ENCODE measurements at places on chromosomes 13 and 19.
A peak's percentile ranks its signal among the peaks of the same experiment; 100 is the strongest.

DNA sequence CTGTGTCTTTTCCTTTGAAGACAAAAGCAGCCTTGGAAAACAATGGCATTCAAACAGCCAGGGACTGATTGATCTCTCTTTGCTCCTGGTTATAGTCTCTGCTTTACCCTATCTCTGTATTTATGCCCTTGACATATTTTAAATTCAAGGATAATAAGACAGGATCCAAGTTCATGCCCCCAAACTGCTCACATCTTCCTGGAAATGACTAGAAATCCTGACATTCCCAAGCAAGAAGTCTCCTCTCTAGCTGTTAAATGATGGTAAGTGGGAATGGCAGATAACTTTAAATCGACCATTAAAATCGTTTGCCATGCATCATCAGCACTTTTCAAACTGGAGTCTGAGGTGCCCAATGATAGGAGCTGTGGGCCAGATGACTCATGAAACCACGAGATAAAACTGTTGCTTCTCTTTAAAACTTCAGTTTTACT lies 435.6 kb downstream of the FOXO1 start:
- no peak for DNase-seq

DNA sequence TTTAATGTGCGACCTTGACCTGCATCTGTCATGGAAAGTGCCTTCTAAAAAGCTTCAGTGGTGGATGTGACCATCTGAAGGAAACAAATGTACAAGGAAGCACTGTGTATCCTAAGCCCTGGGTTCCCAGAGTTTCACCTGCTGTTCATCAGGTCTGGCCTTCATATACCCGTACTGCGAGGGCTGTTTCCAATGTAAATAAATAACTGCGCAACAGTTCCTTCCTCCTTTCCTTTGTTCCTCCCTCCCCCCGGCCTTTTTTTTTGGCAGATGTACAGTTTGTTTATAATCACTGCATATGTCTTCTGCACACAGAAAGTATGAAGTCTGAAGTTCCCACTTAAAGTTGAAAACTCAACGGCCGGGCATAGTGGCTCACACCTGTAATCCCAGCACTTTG lies 5.2 kb downstream of the FAAP24 start:
- no peak for DNase-seq

DNA sequence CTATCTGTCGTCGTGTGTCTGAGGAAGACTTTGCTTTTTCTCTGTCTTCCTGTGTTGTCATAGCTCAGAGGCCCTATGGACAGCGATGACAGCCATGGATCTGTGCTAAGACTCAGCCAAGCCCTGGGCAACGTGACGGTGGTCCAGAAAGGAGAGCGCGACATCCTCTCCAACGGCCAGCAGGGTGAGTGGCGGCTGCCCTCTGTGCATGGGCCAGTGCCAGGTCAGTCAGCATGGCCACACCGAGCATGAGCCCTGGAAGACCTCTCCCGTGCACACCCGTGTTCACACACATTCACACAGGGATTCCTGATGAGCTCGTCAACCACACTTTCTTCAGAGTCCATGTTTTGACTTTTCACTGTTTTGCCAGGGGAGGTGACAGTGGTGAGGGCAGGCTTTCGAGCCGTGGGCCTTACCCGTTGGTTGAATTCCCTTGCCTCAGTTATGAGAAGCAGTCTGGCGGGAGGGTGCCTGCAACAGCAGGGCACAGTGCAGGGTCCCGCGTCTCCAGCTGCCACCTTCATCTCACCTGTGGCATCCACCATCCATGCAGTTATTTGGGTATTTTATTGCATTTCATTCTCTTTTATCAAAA lies 20.2 kb downstream of the NAXD start:
- DNase-seq: no peak

- no peak for DNase-seq
These were observed 1786.8 kb downstream of the SLITRK5 start for GRCh38 chr13:89457977-89458376.

- DNase-seq: no peak
These were observed 925.3 kb downstream of the SLITRK6 start for GRCh38 chr13:84873951-84874350.

GRCh38 chr13:44276061-44276460 lies 97.6 kb upstream of the SERP2 start:
- no peak for DNase-seq

GRCh38 chr13:52743988-52744387 lies 4.4 kb upstream of the CNMD start:
- DNase-seq: no peak

DNA sequence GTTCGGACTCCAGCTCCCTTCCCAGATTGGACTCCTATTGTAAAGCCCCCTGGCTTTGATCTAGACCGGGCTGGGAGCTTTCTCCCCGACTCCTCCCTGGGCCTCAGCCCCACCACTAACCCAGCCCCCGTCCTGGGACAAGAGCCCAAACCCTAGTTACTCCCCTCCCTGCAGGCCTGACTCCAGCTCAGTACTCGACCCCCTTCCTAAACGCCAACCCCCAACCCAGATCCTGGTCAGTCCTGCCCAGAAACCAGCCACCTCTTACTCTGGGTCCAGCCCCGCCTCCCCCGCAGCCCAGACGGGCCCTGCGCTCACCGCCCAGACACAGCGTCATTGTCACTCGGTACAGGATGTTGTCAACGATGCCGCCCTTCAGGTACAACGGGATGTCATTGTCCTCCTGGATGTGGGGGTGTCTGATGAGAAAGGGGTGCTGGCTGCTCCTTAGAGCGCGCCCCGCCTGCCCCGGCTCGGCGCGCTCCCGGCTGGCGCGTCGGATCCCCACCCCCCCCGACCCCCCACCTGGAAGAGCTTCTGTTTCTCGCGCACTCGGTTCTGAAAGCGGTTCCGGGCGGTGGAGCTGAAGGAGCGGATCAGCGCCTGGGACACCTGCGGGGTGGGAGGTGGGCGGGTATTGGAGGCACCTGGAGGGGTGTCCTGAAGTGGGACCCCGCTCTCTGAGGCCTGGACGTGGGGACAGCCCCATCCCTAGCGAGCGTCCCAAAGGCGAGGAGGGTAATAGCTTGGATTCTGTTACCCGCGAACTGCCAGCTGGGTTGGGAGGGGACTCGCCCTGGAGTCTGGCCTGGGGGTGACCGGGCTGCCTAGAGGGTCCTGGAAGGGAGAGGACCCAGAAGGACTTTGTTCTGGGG lies 866 bp downstream of the COX7A1 start:
- DNase-seq: no peak

GRCh38 chr13:95494082-95494681 lies 58.3 kb upstream of the CLDN10 start:
- peak; percentile 52 for DNase-seq

DNA sequence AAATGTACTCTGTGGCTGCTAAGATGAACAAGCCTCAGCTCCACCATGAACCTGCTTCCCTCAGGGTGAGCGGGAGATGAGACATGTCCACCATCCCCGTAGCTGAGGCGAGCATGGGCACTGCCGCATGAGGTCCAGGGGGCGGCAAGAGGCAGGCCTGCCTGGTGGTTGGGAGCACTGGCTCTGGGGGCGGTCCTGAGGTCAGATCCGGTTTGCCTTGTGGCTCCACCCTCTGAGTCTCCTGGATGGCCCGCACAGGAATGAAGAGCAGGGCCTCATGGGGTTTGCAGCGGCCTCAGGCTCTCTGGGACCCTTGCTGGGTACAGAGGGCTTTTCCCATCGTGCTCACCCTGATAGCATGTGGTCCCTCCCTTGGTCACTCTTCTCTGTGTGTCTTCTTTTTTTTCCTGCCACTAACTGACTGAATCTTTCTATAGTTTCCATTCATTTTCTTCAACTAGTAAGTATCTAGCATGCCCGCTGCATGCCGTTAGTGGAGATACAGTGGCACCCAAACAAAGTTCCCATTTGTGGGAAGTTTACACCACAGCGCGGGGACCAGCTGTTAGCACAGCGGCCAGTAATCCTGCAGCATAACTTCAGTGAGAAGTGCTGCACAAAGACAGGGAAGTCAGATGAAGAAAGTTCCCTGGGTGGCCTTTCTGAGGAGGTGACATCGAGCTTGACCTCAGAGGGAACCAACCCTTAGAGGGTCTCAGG lies 37.3 kb downstream of the CAPN12 start:
- DNase-seq: no peak

DNA sequence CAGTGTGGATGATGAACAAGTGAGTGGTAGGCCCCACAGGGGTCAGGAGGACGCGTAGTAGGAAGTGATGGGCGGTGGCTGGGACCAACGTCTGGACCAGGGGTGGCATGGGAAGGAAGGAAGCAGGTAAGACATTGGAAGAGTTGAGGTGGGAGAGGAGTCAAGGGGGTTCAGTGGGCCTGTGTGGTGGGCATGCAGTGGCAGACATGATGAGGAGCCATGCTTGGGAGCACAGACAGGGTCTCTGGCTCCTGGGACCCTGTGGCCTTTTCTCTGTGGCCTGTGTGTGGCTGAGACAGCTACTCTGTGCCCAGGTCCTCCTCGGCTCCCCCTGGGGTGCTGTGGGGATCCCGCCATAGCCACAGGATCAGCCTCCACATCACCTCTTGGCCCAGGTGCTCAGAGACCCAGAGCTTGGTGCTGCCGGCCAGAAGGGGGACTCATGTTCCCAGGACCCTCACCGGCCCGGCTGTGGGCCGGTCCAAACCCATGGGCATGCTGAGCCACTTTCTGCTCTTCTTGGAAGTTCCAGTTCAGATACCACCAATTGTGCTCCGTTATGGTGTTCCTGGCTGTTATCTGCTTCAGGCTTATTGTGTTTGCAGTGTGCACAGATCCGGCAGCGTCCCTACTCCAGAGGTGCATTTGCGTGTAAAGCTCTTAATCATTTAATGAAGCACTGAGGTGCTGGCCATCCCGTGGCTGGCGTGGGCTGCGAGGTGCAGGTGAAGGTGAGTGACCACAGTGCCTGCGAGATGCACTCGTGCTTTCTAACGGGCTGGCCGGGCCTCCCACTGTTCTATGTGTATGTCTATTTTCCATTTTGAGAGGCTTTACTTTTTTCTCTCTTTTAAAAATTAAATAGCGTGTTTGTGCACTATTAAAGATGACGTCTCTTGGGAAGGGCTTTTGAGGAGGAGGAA lies 147.9 kb downstream of the TEX29 start:
- DNase-seq: no peak

DNA sequence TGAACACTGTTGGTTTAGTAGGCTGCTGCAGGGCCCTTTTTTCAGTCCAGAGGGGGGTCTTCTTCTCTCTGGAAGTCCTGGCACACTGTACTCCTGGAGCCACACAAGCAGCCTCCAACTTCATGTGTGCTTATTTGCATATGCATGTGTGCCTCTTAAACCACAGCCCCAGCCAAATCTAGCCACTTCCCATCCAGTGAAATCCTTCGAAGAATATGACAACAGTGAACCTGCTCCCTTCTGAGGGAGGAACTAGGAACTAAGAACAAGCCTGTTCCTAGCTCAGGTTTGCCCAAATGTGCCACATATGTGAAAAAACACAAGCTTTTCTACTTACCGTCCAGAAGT lies 348.5 kb downstream of the FOXO1 start:
- no peak for DNase-seq

GRCh38 chr19:19655051-19655594 lies 8.4 kb downstream of the ATP13A1 start:
- DNase-seq: no peak

GRCh38 chr19:18428173-18428786 lies 9.1 kb downstream of the SSBP4 start:
- no peak for DNase-seq

DNA sequence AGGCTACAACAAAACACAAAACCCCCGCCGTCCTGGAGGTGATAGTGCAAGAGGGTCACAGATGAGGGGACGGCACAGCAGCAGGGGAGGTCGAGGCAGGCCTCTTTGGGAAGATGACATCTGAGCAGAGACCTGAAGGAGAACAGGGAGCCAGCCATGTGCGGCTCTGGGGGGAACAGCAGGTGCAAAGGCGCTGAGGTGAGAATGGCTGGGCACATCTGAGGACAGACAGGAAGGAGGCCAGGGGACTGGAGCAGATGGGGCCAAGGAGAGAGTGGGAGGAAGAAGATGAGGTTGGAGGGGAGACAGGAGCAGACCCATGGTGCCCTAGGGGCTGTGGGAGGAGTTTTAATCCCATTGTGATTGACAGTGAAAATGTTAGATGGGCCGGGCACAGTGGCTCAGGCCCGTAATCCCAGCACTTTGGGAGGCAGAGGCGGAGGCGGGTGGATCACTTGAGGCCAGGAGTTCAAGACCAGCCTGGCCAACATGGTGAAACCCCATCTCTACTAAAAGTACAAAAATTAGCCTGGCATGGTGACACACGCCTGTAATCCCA lies 1.8 kb upstream of the CKM start:
- DNase-seq: no peak

DNA sequence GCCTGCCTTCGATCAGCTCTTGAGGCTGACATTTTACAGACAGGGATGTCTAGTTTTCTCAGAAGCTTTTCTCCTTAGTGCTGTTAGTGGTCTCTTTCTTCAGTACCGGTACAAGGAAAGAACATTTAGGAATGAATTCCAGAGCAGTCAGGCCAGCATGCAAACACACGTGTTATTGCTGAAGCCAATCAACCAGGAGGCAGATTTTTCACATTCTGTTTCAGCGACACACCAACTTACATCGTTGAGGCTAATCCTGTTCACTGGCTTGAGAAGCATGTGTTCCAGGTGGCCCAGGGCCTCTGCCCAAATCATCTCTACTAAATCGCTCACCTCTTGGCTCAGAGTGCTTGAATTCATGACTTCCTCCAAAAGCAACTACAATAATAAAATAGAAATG lies 19.2 kb downstream of the PARP4 start:
- DNase-seq: no peak

DNA sequence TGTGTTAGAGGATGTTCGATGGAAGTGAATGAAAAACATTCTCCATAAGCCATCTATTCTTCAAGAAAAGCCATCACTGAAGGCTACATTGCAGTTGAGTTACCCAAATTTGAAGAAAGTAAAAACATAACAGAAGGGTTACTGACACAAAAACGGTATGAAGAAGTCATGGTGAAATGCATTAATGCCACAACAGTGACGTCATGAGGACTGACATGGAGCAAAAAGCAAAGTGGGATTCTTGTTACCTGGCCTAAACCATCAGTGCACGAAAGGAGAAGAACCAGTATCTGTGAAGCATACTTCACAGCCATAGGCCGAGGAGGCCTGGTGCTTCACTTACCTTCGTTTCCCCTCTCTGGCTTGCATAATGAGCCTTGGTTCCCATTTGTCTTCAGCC lies 58.7 kb downstream of the LRRC63 start:
- DNase-seq: no peak

DNA sequence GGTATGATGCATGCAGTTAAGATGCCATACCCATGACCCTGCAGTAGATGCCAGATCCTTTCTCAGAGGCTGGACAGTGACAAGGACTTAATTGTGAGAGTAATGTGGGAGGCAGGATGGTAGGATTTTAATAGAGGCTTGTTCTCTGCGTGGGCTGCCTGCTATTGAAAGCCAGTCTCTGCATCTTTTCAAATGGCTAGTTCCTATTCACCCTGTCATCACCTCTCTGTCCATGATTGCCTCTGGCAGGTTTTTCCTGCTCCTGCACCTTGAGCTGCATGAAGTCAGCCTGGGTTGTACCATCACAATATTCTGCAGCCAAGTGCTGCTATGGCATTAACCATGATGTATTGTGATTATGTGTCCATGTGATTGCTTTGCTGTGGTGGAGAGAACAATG lies 440.5 kb downstream of the ITGBL1 start:
- no peak for DNase-seq

GRCh38 chr13:110408286-110408685 lies 101.2 kb downstream of the COL4A2 start:
- DNase-seq: no peak

- DNase-seq: no peak
These were observed 2.2 kb downstream of the CRTC1 start for GRCh38 chr19:18685597-18686190.

GRCh38 chr19:4051175-4052101 lies 15.3 kb downstream of the ZBTB7A start:
- DNase-seq: no peak
